ENCODE measurements at places on chromosomes 1 and 21. TPM values are rescaled to one million over a fixed set of nuclear protein-coding genes. Genes with fewer than 3 reads are reported as not detected.

- no peak overlapping the region for H3K4me3 ChIP-seq
- H3K27me3 ChIP-seq = no peaks in the 10 kb centered on the region
- H3K27ac ChIP-seq = no peak overlapping the region
- H3K4me1 ChIP-seq = no peaks in the 10 kb centered on the region
- peaks cover 41% of the 10 kb centered on the region for H3K36me3 ChIP-seq
Observed at GRCh38 chr1:12246584-12246983, 16.8 kb downstream of the VPS13D start.

DNA sequence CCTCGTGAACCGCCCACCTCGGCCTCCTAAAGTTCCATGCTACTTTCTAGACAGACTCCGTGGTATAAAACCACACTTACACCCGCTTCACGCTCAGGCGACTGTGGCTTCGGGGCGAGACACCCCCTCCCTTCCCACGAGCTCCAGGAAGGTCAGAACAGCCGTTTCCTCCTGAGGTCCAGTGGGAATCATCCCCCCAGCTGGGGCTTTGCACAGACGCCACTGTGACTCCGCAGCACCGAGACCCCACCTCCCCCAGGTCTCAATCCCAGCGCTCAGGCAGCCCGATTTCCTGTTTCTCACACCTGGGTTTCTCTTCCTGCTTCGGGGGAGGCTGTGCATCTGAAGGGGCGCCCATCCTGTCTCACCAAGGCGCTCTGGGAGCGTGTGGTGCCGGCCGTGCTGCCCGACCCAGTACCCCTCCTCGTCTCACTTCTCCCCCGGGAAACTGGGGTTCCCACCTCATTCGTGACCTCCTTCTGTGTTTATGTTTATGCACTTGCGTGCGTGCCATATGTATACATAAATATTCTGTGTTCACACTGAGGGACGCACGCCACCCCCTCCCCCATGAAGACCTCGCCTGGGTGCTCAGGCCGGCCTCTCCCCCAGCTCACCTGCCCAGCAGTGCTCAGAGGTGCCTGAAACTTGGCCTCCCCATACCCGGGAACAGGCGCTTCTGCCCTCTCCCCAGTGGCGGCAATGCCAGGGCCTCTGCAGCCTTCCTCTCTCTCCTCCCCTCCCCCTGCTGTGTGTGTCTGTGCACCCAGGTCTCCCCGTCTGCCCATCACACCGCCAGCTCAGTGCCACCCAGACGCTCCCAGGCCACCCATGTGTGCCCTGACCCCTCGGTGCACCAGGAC lies 14.6 kb downstream of the SLC35E2B start:
- DNase-seq = peak; percentile 54
- H3K27ac ChIP-seq = peak overlapping the region; percentile 89
- no peaks in the 10 kb centered on the region for H3K36me3 ChIP-seq

DNA sequence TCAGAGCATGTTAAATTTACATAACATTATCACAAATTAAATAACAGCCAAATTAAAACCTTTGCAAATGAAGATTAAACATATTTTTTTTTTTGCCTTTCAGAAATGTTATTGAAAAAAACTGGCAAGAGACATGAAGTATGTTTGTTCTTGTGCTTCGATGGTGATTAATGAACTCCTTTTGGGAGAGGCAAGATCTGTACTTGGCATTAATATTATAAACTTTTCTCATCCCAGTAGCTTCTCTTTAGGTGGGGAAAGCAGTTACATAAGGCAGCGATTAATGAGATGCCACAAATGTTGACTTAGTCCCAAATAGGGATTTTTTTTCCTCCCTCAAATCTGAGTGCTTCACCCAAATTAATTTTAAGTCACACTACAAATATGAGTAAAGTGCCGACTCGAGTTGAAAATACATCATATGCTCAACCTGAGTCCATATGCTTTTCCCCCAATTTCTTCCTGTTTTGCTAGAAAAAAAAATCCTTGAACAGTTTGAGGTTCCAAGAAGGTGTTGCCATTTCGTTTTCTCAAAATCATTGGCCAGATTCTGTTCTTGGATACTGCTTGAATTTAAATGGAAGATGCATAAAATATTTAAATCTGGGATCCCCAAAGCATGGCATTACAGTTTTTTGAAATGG lies 294.5 kb downstream of the VAV3 start:
- no peaks in the 10 kb centered on the region for H3K36me3 ChIP-seq
- H3K4me3 ChIP-seq = no peak overlapping the region
- no peak for DNase-seq

TMEM51 gene
- 32.9 TPM for total RNA-seq

ACBD6 gene
- 48.4 TPM for total RNA-seq

GRCh38 chr1:151846062-151846568 lies 6.5 kb upstream of the C2CD4D start:
- H3K36me3 ChIP-seq = no peaks in the 10 kb centered on the region
- H3K4me1 ChIP-seq = no peaks in the 10 kb centered on the region
- H3K4me3 ChIP-seq = no peak overlapping the region
- peaks cover 14% of the 10 kb centered on the region for H3K27me3 ChIP-seq
- H3K27ac ChIP-seq = no peak overlapping the region

ZBED6 gene
- total RNA-seq = 12.7 TPM

Measured in transverse colon (tissue), 4 donors.